Liver (tissue), 10 donors: ENCODE measurements at places on chromosomes 7 and 10. TPM values are rescaled to one million over a fixed set of nuclear protein-coding genes. Genes with fewer than 3 reads are reported as not detected.

Gene PLCE1
- 0.23 TPM for polyA plus RNA-seq

- no peak for DNase-seq
Measured at GRCh38 chr10:49080071-49080470, 35.3 kb downstream of the VSTM4 start.

DNA sequence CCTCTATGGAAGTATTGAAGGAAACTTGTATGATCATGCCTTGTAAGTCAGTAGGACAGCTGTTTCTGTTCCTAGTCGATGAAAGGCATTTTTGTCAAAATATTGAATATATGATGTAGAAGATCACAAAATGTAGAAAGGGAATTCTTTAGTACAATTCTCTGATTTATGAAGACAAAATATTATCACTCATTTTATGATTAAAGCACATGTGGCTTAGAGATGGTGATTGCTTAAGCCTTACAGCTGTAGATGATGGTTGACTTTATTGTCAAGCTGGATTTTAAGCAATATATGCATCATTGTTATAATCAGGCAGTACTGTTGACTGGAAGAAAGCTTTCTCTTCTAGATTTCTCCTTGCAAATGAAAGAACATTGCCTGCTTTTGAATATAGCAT, 26.4 kb downstream of the MXI1 start:
- no peak for DNase-seq

- no peak for DNase-seq
Measured at GRCh38 chr7:47264021-47264651, 317.8 kb downstream of the TNS3 start.

GRCh38 chr7:82375129-82375528, 68.4 kb downstream of the CACNA2D1 start:
- no peak for DNase-seq

GRCh38 chr10:109215291-109216075, 707.8 kb downstream of the XPNPEP1 start:
- DNase-seq, result no peak
